ENCODE measurements at places on chromosomes 13 and 19. TPM values are rescaled to one million over a fixed set of nuclear protein-coding genes. Genes with fewer than 3 reads are reported as not detected.

Gene PRSS57
- not detected for polyA plus RNA-seq

Gene CRTC1
- polyA plus RNA-seq, result 8.4 TPM

Gene FAM124A
- 2.3 TPM for polyA plus RNA-seq

Gene RPL21
- 2,642 TPM for polyA plus RNA-seq

Gene POU2F2
- 0.52 TPM for polyA plus RNA-seq

Gene ACP7
- not detected for polyA plus RNA-seq

Gene AZU1
- polyA plus RNA-seq, result 0.11 TPM

Gene HCST
- polyA plus RNA-seq, result 9.2 TPM

Gene ZNF100
- polyA plus RNA-seq, result 2.8 TPM

Gene ZNF568
- 9.5 TPM for polyA plus RNA-seq

Gene SUCLA2
- 32.7 TPM for polyA plus RNA-seq

Gene CYP4F2
- not detected for polyA plus RNA-seq

Gene SMAD9
- polyA plus RNA-seq, result 10.2 TPM

Gene FBXO17
- 26.7 TPM for polyA plus RNA-seq

Gene ENOX1
- 4.6 TPM for polyA plus RNA-seq

Gene SGCG
- 2.6 TPM for polyA plus RNA-seq

Gene RFPL4A
- polyA plus RNA-seq, result not detected

Gene CDADC1
- 8.8 TPM for polyA plus RNA-seq

Gene ZNF471
- polyA plus RNA-seq, result 6.4 TPM

Gene THSD1
- polyA plus RNA-seq, result 6.4 TPM

Gene SRRM5
- 0.25 TPM for polyA plus RNA-seq

Gene BEST2
- polyA plus RNA-seq, result not detected

Gene RNF225
- polyA plus RNA-seq, result not detected

Gene APC2
- not detected for polyA plus RNA-seq
